ENCODE measurements at places on chromosomes 12 and 14.
A peak's percentile ranks its signal among the peaks of the same experiment; 100 is the strongest.

- DNase-seq = no peak
Measured at GRCh38 chr14:34172550-34173368, 221.9 kb upstream of the EGLN3 start.

- DNase-seq = no peak
Measured at GRCh38 chr12:24560831-24561271, 388.1 kb downstream of the BCAT1 start.

GRCh38 chr14:68975667-68976066 is 3.4 kb downstream of the ACTN1 start:
- no peak for DNase-seq

- DNase-seq = no peak
Measured at GRCh38 chr12:119117936-119118335, 60.8 kb upstream of the HSPB8 start.

DNA sequence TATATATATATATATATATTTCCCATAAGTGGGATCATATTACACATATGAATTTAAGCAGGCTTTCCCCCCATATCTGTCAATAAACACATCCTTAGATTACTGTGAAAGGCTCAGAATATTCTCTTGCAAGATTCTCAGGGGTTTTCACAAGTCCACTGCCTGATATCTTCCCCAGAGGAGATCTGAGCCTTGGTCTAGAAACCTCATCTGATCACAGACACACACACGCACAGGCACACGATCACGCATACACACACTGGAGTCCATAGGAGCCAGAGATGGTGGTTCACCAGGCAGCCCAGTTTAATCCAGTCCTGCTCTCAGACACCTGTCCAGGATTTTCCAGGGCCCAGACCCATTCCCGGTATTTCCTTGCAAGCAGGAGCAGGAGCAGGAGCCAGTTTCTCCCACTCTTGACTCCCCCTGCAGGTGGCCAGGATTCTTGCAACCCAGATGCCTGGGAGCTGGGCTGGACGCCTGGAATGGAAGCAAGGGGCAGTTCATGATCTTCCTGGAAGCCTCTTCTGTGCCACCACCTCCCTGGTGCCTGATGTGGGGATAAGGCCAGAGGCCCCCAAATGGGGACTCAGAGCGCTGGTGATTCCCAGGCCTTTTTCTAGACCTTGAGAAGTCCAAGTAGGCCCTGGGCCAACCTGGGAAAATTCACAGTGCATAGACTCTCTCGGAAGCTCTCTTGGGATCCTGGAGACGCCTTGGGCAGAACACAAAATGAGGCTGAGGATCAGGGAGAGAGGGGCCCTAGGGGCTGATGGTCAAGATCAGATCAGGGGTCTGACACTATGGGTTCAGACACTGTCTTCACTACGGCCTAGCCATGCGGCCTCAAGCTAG is 16.5 kb upstream of the KRT78 start:
- DNase-seq = peak; percentile 78

DNA sequence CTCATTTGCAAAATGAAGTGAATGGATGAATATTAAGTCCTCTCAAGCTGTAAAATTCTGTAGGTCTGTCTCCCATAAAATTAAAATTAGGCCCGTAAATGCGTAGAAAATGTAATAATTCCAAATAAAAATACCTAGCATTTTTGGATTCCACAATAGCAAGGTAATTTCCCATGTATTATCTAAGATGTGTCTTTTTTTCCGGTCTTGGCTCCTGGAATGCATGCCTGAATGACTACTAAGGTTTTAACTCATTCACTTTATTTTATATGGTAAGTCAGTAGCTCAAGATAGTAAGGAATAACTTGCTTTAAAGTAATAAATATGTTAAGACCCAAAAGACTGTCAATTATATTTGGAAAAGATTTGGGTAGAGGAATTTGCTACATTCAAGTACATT is 11.1 kb downstream of the TXNRD1 start:
- DNase-seq = no peak

- DNase-seq = no peak
Measured at GRCh38 chr12:26520869-26521268, 312.1 kb downstream of the ITPR2 start.

DNA sequence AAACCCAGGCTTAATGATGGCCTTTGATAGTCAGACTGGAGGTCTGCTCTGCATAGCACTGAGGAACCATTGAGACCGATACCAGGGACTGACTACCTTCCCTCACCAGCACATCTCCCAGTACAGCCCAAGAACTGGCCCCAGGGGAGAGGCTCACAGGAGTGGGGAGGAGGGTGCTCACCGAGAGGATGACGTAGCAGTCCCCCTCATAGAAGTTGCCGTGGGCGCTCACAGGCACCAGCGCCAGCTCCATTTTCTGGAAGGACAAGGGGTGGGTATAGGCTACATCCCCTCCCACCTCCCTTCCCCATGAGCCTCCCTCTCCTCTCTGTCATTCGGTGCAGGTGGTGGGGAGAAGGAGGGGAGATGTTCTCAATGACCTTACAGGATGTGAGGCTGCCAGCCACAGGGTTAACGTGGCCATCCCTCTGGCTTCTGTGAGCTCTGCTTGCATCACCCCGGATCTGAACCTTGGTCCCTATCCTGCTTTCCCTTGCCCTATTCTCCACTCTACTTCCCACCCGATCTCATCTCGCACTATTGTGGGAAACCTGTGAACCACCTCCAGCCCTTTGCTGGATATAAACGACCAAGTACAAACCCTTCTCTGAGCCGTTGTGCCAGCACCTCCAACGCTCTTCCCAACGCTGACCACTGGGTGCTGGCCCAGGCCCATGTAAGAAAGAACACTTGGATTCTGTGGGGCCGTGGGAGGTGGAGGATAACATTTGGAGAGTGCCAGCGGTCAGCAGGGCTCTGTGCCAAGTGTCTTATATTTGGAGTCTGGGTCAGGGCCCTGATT is 4.4 kb downstream of the AVIL start:
- no peak for DNase-seq

- DNase-seq = no peak
Measured at GRCh38 chr14:95056476-95056875, 100.9 kb downstream of the DICER1 start.

GRCh38 chr14:32702562-32702961 is 236.1 kb upstream of the NPAS3 start:
- peak; percentile 52 for DNase-seq

DNA sequence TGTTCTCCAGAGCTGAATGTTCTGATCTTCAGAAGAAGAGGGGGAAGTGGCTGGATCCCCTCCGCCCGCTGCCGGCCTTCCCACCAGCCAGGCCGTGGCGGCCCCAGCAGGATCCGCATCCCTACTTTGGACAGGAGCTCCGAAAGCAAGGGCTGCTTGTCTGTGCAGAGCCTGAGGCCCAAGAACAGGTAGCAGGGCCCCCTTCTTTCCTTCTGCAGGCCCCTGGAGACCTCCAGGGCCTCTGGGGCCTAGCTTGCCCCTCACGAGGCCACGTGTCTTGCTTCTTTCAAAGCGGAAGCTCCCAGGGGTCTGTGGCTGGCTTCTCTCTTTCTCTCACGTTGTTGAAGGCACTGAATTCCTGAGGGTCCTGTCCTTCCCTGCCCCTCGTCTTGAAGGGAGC is 13.2 kb downstream of the PGF start:
- DNase-seq = no peak

DNA sequence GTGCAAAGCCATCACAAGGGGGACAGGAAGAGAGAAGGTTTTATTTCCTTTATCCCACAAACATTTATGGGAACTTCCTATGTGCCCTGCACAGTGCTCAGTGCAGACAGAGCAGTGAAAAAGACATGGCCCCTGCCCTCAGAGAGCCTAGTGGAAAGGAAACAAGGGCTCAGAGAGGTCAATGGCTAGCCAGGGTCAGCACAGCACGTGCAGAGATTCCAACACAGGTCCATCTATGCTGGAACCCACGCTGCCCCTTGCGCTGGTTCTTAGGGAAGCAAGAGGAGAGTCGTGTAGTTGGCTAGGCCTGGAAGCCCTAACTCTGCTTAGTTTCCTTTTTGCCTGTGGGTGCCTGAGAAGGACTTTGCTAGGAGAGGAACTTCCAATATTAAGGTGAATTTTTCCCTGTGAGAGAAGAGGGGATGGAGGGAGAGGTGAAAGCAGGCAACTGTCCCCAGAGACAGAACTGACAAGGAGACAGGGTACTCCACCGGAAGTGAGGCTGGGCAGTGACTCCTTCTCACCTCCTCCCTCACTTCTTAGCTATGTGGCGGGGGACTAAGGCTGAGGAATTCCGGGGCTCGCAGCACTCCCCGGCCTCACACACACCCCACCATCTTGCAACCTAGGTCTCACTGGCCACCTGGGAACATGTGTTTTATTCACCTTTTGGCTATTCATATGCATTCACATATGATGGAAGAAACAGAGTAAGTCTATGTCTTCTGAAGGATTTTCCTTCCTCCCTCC is 12.1 kb upstream of the GPX2 start:
- no peak for DNase-seq

DNA sequence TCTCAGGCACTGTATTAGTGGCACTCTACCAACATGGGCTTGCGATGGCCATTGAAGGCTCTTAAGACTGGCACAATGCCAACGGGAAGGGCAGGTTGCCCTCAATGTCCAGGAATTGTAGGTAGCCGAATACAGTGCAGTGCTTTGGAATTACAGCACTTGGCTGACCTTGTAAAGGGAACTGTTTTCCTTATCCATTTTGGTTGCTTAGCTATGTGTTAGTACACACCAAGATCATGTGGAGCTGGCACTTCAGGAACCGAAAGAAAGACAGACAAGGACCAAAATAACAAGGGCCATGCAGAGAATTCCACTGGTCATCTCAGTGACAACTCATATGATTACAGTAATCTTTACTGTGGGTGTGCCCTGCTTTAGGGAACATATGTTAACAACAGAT is 72.7 kb downstream of the DYRK2 start:
- no peak for DNase-seq

DNA sequence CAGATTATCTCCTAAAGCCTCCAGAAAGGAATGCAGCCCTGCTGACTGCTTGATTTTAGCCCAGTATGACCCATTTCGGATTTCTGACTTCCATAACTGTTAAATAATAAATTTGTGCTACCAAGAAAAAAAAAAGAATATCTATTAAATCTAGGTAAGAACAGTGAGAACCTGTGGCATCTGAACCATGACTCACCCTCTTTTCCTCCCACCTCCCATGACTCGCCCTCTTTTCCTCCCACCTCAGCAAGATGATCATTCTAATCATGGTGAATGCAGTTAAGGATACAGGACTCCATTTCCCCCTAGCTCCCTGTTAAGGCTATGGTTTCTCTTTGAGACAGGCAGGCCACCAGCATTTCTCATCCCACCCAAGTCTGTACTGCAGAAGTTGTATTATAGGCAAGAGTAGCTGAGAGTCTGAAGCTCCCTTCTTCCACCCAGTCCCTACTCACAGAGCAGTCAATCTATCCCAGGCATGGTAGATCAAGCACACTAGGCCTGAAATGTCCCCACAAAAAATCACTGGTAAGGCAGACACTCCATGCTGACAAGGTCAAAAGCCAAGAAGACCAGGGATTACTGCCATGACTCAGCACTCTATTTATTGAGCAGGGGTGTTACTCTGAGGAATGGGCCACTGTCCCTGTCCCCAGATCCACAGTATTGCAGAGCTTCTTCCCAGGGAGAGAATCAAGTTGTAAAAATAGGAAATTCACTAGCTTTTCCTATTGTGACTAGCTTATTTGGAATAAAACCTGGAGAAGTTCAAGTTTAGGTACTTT is 188.9 kb downstream of the ADAMTS20 start:
- no peak for DNase-seq

Measured in neural crest cell (in vitro differentiated cells).